ENCODE measurements at places on chromosomes 7 and 10.
A peak's percentile ranks its signal among the peaks of the same experiment; 100 is the strongest.

DNA sequence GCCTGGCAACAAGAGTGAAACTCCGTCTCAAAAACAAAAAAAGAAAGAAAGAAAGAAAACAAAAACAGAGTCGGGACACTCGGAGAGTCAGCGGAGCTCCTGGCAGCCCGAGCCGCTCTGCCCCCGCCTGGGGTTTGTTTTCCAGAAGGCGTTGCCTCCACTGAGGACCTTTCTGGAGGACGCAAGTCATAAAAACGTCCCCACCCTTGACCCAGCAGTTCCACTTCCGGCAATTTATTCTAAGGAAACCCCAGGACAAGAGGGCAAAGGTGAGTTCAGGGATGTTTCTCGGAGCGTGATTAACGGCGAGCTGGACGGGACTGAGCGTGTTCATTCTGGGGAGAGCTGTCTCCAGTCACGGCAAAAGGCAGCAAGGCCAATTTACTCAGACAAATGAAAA is 27.0 kb upstream of the SUN1 start:
- DNase-seq: no peak

GRCh38 chr7:116697761-116698160 is 25.8 kb downstream of the MET start:
- no peak for DNase-seq

GRCh38 chr10:62860946-62861345 is 44.8 kb upstream of the EGR2 start:
- DNase-seq: no peak

DNA sequence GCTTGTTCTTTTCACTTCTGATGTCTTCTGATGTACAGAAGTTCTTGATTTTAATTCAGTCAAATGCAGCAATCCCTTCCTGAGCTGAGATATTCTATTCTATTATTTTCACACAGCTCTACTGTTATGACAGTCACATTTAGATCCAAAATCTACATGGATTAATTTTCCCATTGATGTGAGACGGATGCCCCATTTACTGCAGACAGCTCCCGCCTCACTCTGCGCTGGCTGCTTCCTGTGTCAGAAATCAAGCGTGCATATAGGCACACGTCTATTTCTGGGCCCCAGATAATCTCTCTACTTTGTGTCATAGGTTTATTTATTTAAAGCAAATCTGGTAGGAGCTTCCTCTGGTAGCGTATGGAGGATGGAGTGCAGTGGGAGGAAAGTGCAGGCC is 6.7 kb downstream of the BNIP3 start:
- no peak for DNase-seq

DNA sequence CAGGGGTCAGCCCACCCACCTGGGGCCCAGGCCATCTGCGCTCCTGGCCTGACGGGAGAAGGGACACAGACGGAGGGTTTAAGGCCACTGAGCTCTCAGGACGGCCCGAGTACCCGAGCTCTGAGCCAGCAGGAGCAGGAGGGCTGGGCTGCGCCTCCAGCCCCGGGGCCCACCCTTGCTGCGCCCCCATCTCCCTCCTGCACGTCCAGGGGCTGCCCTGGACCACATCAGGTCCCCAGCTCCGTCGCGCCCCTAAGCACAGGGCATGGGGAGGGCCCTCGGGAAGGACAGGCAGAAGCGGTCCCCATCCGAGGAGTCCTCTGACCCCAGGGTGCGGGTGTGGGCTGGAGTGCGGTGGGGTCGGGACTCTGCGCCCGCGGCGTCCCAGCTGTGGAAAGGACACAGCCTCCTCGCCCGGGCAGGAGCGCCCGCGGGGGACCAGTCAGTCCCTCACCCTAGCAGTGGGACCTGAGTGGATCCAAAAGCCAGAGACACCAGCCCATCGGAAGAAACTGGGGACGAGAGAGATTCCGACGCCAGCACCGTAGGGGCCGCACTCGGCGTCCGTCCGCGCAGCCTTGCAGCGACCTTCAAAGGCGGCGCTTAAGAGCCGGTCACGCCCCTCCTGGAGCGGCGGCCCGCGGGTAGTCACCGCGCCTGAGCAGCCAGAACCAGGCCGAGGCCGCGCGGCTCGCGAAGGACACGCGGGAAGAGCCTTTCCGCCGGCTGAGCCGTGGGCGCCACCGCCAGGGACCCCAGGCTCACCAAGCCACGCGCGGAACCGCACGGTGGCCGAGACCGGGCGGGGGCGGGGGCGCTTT is 15.9 kb downstream of the CAMK2B start:
- no peak for DNase-seq

GRCh38 chr7:111238886-111239285 is 148.0 kb downstream of the LRRN3 start:
- DNase-seq: no peak

DNA sequence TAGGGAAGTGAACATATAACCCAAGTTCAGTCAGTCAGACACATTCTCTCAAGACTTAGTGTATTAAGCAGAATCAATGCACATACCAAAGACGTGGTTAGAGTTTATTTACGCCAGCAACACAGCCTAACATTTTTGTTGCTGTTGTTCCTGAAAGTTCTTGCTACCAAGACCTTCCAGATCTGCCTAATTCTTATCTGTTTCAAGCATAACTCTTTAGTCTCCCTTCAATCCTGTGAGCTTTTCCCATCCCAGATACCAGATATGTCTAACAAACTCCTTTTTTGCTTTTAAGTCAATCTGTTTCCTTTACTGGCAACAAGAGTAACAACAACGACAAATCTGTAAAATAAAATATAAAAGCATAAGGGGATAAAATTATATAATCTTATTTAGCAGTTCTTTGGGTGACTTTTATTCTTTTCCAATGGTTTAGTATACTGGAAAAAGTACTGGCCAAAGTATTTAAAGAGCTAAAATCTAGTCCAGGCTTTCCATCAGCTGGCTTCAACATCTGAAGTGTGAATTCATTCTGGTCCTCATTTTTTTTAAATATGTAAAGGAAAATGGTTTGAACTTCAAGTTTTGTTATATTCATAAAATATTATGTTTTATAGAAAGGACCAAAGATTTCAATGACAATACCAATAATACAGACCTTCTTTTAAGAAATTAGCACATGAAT is 193.8 kb downstream of the IMMP2L start:
- no peak for DNase-seq

GRCh38 chr10:62159351-62159750 is 109.3 kb downstream of the RTKN2 start:
- DNase-seq: no peak

DNA sequence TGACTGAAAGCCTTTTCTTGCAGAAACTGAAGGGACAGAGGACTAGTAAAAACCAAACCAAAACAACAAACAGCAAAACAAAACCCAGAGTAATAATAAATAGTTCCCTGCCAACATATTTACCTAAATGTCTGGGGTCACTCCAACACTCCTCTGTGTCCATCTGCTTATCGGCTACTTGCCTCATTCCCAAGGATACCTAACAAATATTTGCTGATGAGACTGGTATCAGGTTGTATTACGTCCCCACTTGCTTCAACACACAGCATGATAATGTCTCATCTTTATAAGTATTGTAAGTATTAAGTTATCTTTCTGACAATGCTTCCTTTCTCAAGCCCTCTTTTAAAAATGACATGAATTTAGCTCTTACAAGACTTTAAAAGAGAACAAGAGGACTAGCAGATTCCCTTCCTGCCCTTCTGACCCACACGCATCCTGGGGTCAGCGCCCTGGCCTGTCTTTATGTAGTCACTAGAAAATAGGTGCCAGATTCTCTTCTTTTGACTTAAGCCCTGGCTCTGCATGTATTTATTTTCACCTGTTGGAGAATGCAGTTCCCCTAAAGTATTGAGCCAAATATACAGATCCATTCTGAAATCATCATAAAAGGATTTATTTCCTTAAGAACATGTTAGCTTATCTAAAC is 110.2 kb downstream of the SEM1 start:
- DNase-seq: no peak

- no peak for DNase-seq
Observed at GRCh38 chr10:11143242-11143641, 125.6 kb downstream of the CELF2 start.

- DNase-seq: peak; percentile 48
Observed at GRCh38 chr7:100965723-100966541, 3.4 kb upstream of the MUC12 start.

- no peak for DNase-seq
Observed at GRCh38 chr7:140084142-140084655, 21.4 kb upstream of the PARP12 start.

DNA sequence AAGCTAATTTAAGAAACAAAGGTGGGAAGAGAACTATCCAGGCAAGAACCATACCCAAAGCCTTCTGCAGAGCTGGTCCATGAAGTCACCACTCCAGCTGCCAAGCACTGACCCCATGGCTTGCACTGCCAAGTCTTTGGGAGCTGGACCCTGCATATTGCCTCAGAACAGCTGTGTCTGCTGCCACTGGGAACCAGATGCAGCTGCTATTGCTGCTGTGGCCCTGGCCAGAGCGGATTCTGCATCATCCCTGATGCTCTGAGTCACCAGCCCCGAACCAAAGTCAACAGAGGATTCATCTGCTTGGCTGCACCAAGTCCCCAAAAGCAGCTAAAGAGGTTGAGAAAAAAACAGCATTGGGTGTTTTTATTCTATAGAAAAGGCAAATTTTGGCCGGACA is 39.2 kb upstream of the GSAP start:
- DNase-seq: no peak

- DNase-seq: no peak
Observed at GRCh38 chr10:130017631-130018022, 53.6 kb upstream of the EBF3 start.

GRCh38 chr7:106640368-106641141 is 20.4 kb downstream of the CCDC71L start:
- DNase-seq: no peak

DNA sequence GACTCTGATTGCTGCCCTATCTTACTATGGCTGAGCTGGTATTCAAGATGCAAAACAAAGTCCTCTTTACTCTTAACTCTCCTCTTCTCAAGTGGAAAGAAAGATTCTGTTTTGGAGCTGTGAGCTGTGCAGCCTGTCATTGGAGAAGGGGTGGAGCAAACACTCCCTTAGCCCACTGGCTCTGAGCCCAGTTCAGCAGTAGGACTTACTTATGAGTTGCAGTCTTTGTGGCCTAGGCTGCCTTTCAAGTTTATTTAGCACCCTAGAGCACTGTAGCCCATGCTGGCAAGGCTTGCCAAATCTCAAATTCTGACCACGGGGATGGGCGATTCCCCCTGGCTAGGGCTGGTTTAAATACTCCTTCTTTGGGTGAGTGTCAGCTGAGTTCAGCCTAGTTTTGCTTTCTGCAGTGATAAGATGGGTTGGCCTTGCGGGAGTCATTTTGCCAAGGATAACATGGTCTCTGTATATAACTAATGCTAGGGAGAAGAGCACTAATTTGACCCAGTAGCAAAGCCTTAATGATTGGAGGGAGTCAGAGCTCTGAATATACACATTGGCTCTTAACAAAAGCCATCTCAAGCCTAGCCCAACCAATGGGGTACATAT is 110.2 kb downstream of the MYO3A start:
- no peak for DNase-seq

- DNase-seq: no peak
Observed at GRCh38 chr7:72336632-72337389, 75.3 kb downstream of the CALN1 start.

DNA sequence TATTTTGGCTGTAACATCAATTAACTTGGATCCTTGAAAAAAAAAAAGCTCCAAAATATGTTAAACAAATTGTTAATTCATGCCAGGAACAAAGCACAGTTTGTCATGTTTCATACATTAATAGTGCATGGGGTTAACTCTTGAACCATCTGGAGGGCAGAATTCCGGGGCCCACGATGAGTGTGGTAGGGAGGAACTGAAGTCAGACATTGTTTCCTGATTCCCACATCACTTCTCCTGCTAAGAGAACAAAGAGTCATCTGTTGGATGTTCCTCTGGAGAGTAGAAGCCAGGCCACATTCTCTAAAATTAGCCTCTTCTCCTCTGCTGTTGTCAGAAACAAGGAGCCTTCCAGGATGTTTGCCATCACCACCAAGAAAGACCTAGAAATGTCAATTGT is 54.6 kb downstream of the TMEM178B start:
- no peak for DNase-seq

DNA sequence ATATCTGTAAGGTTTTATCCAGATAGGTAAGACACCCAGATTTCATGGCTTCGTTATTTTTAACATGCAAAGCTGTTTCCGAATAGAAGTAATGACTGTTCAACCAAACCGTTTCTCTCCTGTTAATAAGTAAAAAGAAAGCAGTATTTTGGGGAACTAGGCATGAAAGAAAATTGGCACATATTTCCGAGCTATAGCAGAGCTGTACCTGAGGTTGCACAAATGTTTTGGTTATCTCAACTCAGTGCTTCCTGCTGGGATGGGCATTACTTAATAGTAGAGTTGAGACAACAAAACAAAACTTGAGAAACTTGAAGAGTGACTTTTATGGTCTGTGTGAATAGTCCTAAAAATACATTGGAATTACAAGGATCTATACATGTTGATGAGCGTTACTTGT is 564.3 kb upstream of the SORCS1 start:
- no peak for DNase-seq

- DNase-seq: no peak
Observed at GRCh38 chr10:43122096-43122495, 16.1 kb upstream of the CSGALNACT2 start.

DNA sequence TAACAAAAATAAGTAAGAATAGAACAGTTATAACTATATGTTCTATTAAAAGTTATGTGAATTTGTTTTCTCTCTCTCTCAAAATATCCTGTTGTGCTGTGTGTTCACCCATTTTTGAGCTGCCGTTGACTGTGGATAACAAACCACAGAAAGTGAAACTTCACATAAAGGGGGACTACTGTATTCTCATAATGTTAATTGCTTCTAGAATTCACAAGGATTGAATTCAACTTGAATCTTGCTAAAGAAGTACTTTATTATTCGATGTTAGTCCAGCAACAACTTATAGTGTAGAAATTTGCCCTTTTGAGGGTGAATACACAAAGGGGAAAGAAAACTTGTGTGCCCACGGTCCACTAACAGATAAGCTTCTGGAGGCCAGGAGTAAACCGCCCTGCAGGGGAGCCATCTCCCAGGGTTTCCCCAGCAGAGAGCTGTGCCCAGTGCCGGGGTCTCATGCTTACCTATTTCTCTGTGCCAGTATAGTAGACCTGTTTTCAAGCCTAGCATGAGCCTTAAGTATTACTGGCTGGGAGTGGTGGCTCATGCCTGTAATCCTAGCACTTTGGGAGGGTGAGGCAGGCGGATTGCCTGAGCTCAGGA is 87.1 kb downstream of the KAT6B start:
- DNase-seq: no peak

DNA sequence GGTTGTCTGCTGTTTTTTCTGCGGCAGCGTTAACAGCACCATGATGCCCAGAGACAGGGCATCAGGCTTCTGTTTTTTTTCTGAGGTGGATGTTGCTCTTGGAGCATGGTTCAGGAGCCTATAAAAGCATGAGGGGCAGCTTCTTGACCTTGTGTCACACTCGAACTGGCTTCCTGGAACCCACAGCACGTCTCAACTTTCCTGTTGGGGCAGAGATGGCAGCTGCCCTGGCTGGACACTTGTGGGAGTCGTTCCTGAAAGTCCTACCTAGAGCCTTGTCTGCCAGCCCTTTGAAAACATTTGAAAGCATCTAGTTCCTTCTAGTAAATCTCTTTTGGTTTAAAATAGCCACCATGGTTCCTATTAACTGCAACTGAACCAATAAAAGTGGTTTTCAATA is 28.9 kb upstream of the PRKAG2 start:
- DNase-seq: no peak

GRCh38 chr10:78937393-78937792 is 131.4 kb upstream of the ZMIZ1 start:
- no peak for DNase-seq
